Right ventricle myocardium inferior (tissue), 1 donor: ENCODE measurements at places on chromosomes 3 and 15. TPM values are rescaled to one million over a fixed set of nuclear protein-coding genes. Genes with fewer than 3 reads are reported as not detected.

DNA sequence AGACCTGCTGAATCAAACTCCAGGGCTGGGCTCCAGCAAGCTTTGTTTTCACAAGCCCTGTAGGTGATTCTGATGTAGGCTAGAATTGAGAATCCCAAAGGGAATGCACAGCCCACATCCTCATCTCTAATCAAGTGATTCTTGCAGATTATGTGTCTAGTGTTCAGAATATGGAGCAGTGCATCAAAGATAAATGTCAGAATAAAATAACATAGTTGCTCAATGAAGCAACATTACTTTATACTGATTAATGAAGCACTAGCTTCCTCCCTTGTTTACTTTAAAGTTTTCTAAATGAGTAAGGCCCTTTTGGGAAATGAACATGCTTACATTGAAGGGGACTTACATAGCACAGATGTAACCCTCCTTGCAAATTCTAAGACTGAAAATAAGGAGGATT, 39.2 kb downstream of the NUP210 start:
- no peak for DNase-seq

- no peak for DNase-seq
Observed at GRCh38 chr3:53579636-53580035, 85.2 kb downstream of the CACNA1D start.

DNA sequence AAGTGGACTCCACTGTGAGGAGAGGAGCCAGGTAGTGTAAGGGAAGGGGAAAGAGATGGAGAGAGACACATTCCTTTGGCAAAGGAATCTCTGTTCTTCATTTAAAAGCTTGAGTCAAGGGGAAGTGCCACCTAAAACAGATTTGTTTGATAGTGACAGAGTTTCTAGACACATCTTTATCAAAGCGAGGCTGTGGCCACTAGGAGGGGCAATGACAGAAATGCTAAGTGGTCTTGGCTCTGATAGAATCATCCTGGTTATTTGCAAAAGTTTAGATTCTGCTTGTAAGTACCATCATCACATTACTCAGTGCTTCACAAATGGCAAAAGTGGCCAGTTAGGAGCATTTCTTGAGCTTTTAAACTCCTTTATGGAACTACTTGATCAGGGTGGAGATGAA, 261.4 kb downstream of the CNTN3 start:
- DNase-seq, result no peak

CYP8B1 gene
- not detected for total RNA-seq

HIGD2B gene
- not detected for total RNA-seq

ZIC1 gene
- total RNA-seq, result not detected

SIDT1 gene
- total RNA-seq, result 0.62 TPM

TARS3 gene
- 31.9 TPM for total RNA-seq

SCAANT1 gene
- total RNA-seq, result not detected

PTPRG gene
- total RNA-seq, result 34.1 TPM

ZNF660 gene
- 0.49 TPM for total RNA-seq
